A549 treated with AZD2906 at 1 μM for 4 hours (cell line): ENCODE measurements at places on chromosomes 11 and 22. TPM values are rescaled to one million over a fixed set of nuclear protein-coding genes. Genes with fewer than 3 reads are reported as not detected.

Gene OR51E2
- total RNA-seq: not detected in 5 replicates

Gene ADAMTS15
- total RNA-seq: 5.1 to 7.9 TPM (median 7.1 TPM) in 5 replicates

Gene HEPHL1
- total RNA-seq: not detected in 5 replicates

Gene CSNK2A3
- 1.7 to 2.5 TPM (median 1.8 TPM) in 5 replicates for total RNA-seq

Gene SCGB1D2
- not detected in 5 replicates for total RNA-seq

Gene TMEM45B
- 0.06 to 0.13 TPM (median 0.08 TPM) in 5 replicates for total RNA-seq

Gene NRIP3
- total RNA-seq: 0.53 to 1.2 TPM (median 0.65 TPM) in 5 replicates

Gene FIBIN
- 0.02 TPM in 1 of 5 replicates, not detected in the others for total RNA-seq

Gene KRTAP5-1
- total RNA-seq: not detected in 5 replicates

Gene BRSK2
- 4.8 to 8.6 TPM (median 6.3 TPM) in 5 replicates for total RNA-seq

Gene LSP1
- total RNA-seq: 1.6 to 2.3 TPM (median 1.8 TPM) in 5 replicates

Gene C11orf91
- total RNA-seq: 0.49 to 1.2 TPM (median 1.1 TPM) in 5 replicates

Gene BSX
- not detected in 5 replicates for total RNA-seq

Gene OOSP3
- total RNA-seq: 0.11 TPM in 1 of 5 replicates, not detected in the others

Gene FAU
- 834 to 1,066 TPM (median 993 TPM) in 5 replicates for total RNA-seq

Gene B4GAT1
- total RNA-seq: 13.5 to 17.7 TPM (median 17.4 TPM) in 5 replicates

Gene GRIA4
- not detected in 5 replicates for total RNA-seq

Gene YDJC
- total RNA-seq: 31.4 to 58.5 TPM (median 56.0 TPM) in 5 replicates
